ENCODE measurements at places on chromosomes 6 and 20.
A peak's percentile ranks its signal among the peaks of the same experiment; 100 is the strongest.

GRCh38 chr6:36019167-36019566 is 5.3 kb downstream of the SLC26A8 start:
- DNase-seq, result no peak

GRCh38 chr20:15185322-15185721 is 847.9 kb upstream of the FLRT3 start:
- DNase-seq, result no peak

DNA sequence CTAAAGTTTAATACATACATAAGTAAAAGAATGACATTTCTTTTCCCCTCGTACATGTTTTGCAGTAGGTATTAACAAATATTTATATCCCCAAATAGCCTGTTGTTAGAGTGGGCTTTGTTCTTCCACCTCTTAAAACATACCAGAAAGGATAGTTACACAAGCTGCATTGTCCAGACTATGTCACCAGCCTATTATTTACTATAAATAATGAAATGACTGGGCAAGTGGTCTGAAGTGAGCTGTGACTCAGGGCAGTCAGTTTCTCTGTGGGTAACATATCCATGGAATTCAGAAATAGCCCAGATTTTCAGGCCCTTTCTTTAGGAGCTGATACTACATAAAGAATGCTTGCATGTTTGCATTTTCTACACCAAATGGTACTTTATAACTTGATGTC is 60.1 kb downstream of the FUT9 start:
- DNase-seq, result no peak

DNA sequence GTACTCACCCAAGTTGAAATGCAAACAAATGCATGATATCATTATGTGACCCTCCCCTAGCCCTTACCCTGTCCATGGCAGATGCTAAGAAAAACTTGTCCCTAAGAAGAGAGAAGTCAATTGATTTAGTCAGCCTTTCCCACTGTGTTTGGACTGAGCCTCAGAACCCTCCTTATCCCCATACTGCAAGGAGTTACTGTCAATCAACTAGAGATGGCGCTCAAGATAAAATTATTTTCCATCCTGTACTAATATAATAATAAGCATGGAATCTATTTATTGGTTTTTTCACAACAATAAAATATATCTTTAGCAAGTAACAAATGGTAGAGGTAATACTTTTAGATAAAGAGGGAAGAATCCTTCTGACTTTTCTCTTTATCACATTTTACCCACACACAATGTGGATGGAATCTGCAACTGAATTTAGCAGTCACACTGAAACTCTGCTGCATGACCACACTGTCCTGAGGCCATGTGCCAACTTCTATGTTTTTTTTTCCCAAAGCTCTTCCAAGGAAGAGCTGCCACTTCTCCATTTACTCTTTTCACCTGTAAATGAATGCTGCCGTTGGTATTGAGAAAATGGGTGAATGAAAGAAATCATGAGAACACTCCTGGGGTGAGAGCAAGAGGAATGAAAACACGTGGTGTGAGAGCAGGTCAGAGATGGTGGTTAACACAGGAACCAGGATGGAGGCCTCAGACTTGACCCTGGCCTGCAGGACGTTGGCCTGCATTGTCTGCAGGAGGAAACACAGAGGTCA is 10.5 kb downstream of the NT5E start:
- no peak for DNase-seq

DNA sequence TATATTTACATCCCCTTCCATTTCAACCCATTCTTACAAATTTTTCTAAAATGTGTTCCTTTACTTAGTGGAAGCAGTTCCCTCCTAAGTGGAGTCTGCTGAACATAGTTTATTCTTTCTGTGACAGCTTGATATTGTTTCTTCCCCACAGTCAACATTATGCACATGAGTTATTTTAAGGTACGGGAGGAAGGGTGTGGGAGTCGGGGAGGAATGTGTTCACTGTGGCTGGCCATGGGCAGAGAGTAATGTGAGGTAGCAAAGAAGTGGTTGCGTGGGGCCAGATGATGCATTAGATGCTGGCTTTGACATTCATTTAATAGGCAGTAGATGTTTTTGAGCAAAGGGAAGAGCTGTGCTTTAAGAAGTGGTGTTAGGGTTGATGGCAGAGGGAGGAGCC is 98.5 kb downstream of the ARMC2 start:
- DNase-seq, result peak; percentile 61

DNA sequence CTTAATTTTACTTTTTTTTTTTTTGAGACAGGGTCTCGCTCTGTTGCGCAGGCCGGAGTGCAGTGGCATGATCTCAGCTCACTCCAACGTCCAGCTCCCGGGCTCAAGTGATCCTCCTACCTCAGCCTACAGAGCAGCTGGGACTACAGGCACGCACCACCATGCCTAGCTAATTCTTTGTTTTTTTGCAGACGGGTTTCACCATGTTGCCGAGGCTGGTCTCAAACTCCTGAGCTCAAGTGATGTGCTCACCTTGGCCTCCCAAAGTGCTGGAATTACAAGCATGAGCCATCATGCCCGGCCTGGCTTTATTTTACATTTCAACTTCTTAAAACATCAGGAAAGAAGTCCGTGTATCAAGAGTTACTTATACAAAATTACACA is 5.7 kb downstream of the OSER1 start:
- no peak for DNase-seq

DNA sequence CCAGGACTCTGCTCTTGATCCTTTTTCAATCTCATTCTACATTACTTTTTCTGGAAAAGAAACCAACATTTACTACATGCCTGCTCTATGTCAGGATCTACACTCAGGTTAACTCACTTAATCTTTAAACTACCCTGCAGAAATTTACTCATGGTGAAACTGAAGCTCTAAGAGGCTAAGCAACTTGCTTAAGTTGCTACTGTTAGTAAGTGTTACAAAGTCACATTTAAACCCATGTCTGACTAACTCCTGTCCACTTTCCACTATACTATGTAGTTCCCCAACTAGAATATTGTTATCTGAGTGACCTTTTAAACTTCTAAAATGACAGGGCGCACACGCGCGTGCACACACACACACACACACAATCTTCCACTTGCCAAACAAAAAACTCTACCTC is 5.0 kb downstream of the CEP162 start:
- no peak for DNase-seq

DNA sequence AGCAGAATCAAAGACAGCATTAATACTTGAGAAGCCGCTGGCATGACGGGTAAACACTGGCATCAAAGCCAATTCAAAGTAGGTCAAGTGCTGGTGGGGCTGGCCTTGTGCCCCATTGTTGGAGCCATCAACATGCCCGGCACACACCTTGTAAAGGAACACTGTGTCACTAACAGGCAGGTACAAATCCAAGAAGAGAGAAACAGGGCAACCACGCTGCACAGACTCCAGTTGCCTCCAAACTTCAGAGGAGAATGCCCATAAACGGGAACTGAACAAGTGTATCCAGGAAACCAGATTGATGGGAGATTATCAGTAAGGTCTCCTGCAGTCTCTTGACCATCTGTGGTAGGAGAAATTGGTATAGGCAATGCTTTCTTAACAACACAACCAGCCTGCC is 127.0 kb upstream of the STXBP5 start:
- no peak for DNase-seq

DNA sequence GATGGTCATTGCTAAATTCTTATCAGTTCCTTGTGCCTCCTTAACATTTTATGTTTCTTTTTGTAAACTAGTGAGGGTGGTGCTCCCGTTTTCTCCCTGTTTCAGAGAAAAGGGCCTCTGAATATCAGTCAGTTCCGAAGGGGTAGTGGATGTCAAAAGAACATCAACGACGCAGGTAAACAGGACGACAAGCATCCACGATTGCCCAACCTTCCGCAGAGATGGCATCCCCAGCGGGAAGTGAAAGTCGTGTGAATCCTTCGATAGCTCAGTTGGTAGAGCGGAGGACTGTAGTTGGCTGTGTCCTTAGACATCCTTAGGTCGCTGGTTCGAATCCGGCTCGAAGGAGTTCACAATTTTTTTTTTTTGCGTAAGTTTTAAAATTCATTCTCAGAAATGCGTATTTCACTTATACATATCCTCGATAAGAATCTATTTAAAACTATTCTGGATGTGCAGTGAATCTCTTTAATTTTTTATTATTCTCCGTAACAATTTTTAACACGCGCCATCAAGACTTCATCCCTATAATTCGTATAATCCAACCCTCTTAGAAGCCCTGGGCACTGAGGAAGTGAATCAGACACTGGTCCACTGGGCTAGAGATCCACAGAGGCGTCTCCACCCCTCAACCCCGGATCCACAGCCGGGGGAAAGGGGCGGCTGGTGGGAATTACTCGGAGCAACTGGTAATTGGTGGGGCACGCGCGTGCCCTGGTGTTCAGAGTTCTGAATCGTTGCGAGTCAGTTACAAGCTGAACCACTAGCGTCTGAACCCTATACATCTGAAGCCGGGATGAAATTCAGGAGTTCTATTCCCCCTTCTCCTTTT is 27.9 kb upstream of the ABT1 start:
- DNase-seq, result peak; percentile 79

DNA sequence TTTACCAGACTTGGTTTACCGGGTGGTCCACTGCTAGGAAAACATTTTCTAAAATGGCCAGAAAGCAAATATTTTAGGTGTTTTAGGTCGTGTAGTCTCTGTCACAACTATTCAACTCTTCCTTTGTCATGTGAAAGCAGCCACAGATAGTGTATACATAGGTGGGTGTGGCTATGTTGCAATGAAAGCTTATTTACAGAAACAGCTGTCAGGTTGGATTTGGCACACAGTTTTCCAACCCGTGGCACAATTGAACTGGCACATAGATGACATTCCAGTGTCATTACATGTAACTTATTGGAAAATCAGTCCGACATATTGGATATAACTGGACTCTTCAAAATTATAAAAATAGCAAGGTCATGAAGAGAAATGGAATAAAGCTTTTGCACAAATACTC is 68.9 kb upstream of the KCNQ5 start:
- DNase-seq, result no peak

DNA sequence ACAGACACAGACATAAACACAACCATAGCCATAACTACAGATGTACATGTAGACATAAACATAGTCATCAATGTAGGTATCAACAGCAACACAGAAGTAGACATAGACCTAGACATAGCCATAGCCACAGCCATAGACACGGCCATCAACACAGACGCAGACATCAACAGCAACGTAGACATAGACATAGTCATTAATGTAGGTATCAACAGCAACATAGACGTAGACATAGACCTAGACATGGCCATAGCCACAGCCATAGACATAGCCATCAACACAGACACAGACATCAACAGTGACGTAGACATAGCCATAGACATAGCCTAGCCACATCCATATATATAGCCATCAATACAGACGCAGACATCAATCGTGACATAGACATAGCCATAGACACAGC is 258.3 kb upstream of the FOXQ1 start:
- no peak for DNase-seq

DNA sequence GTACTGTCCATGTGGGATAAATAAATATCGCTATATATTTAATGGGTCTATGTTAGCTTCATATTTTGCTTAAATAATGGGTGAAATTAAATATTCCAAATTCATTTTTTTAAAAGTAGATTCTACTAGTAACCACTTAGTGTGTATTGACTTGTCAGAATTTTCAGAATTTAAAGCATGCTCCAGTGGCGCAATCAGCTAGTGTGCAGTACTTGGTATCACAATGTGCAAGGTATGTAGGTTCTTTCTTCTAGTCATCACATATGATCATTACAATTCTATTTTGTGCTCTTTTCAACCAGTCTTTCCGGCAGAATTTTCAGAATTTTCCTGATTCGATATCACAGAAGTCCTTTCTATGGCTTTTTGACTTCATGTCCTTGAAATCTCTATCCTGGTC is 32.6 kb downstream of the PDE7B start:
- no peak for DNase-seq

- no peak for DNase-seq
These were observed 18.9 kb downstream of the PKIG start for GRCh38 chr20:44601236-44601671.

- DNase-seq, result no peak
These were observed 59.7 kb downstream of the EDN3 start for GRCh38 chr20:59359906-59360725.

- DNase-seq, result no peak
These were observed 36.3 kb downstream of the PLEKHG1 start for GRCh38 chr6:150635906-150636514.

- DNase-seq, result peak; percentile 29
These were observed 22.7 kb upstream of the NTSR1 start for GRCh38 chr20:62685781-62686555.

- DNase-seq, result no peak
These were observed 236.7 kb downstream of the SOD2 start for GRCh38 chr6:159456349-159456748.

GRCh38 chr6:45741437-45742171 is 274.1 kb downstream of the CLIC5 start:
- DNase-seq, result no peak

- no peak for DNase-seq
These were observed 90.5 kb downstream of the BANF2 start for GRCh38 chr20:17790296-17790695.

GRCh38 chr6:74733830-74734620 is 471.8 kb downstream of the COL12A1 start:
- DNase-seq, result no peak

DNA sequence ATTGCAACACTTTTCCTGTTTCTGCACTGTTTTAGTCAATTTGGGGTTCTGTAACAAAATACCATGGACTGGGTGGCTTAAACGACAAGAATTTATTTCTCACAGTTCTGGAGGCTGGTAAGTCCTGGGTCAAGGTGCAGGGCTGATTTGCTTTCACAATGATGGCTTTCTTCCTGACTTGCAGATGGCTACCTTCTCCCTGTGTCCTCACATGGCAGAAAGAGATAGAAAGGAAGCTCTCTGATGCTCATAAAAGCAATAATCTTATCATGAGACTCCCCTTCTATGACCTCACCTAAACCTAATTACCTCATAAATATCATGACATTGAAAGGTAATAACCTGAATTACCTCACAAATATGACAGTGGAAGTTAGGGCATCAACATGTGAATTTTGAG is 511.5 kb upstream of the CITED2 start:
- DNase-seq, result no peak

- no peak for DNase-seq
These were observed 217.2 kb upstream of the PRDM1 start for GRCh38 chr6:105868823-105869460.

- DNase-seq, result no peak
These were observed 69.6 kb downstream of the TBXT start for GRCh38 chr6:166097914-166098522.

- DNase-seq, result no peak
These were observed 114.0 kb downstream of the TRMT11 start for GRCh38 chr6:126100386-126100785.
